ENCODE measurements at places on chromosomes 6 and 20. TPM values are rescaled to one million over a fixed set of nuclear protein-coding genes. Genes with fewer than 3 reads are reported as not detected.

The TCF15 gene
- total RNA-seq, result under 0.01 TPM

The CLIC5 gene
- not detected for total RNA-seq

The ZC3H12D gene
- under 0.01 TPM for total RNA-seq

The COQ3 gene
- total RNA-seq, result 14.0 TPM

The CGAS gene
- total RNA-seq, result 8.2 TPM

The C20orf144 gene
- total RNA-seq, result 0.84 TPM

The LHFPL5 gene
- total RNA-seq, result not detected

The ANKRD66 gene
- not detected for total RNA-seq

The SSR1 gene
- total RNA-seq, result 40.1 TPM

The LAMA4 gene
- total RNA-seq, result 68.4 TPM

The MEI4 gene
- not detected for total RNA-seq

The ITCH gene
- 35.6 TPM for total RNA-seq

The DNAJC5 gene
- total RNA-seq, result 23.8 TPM

The SYCP2L gene
- 0.30 TPM for total RNA-seq

The BTNL2 gene
- not detected for total RNA-seq

The IP6K3 gene
- 7.9 TPM for total RNA-seq

The CRIP3 gene
- not detected for total RNA-seq

The GGTLC1 gene
- not detected for total RNA-seq

The ACSS2 gene
- 116 TPM for total RNA-seq

Data from bronchus fibroblast of lung (primary cell).